Fibroblast of the aortic adventitia (primary cell): ENCODE measurements at places on chromosomes 2 and 18. TPM values are rescaled to one million over a fixed set of nuclear protein-coding genes. Genes with fewer than 3 reads are reported as not detected.

Gene CDH19
- not detected in 2 replicates for total RNA-seq

Gene IL36B
- total RNA-seq = not detected in 2 replicates

Gene NAGK
- 58.1 and 63.0 TPM in 2 replicates for total RNA-seq

Gene RAMP1
- 3.1 and 3.4 TPM in 2 replicates for total RNA-seq

Gene ECEL1
- total RNA-seq = not detected in 2 replicates

Gene MEP1B
- total RNA-seq = not detected in 2 replicates

Gene NT5C1B
- not detected in 2 replicates for total RNA-seq

Gene CASP8
- total RNA-seq = 26.8 and 28.6 TPM in 2 replicates

Gene CPS1
- 24.6 and 35.7 TPM in 2 replicates for total RNA-seq

Gene GPBAR1
- total RNA-seq = 0.27 TPM in 1 of 2 replicates, not detected in the other

Gene MYL1
- not detected in 2 replicates for total RNA-seq

Gene EFEMP1
- 652 and 1,009 TPM in 2 replicates for total RNA-seq

Gene PNPT1
- 21.1 and 27.0 TPM in 2 replicates for total RNA-seq

Gene ZFP36L2
- 34.3 and 50.4 TPM in 2 replicates for total RNA-seq

Gene VIT
- 2.0 and 12.9 TPM in 2 replicates for total RNA-seq

Gene CROCC2
- total RNA-seq = under 0.01 and 0.41 TPM in 2 replicates

Gene NOSTRIN
- 0.81 TPM in 1 of 2 replicates, not detected in the other for total RNA-seq

Gene ASB18
- total RNA-seq = not detected in 2 replicates

Gene PLA2R1
- 25.0 and 27.0 TPM in 2 replicates for total RNA-seq

Gene CNGA3
- total RNA-seq = 0.18 TPM in 1 of 2 replicates, not detected in the other

Gene OTOS
- not detected in 2 replicates for total RNA-seq

Gene CYP26B1
- 2.5 and 8.6 TPM in 2 replicates for total RNA-seq
